Suppressor macrophage (primary cell): ENCODE measurements at places on chromosomes 1 and 21.

- DNase-seq, result peak; percentile 46
Observed at GRCh38 chr21:41369920-41370839, 8.4 kb downstream of the MX2 start.

DNA sequence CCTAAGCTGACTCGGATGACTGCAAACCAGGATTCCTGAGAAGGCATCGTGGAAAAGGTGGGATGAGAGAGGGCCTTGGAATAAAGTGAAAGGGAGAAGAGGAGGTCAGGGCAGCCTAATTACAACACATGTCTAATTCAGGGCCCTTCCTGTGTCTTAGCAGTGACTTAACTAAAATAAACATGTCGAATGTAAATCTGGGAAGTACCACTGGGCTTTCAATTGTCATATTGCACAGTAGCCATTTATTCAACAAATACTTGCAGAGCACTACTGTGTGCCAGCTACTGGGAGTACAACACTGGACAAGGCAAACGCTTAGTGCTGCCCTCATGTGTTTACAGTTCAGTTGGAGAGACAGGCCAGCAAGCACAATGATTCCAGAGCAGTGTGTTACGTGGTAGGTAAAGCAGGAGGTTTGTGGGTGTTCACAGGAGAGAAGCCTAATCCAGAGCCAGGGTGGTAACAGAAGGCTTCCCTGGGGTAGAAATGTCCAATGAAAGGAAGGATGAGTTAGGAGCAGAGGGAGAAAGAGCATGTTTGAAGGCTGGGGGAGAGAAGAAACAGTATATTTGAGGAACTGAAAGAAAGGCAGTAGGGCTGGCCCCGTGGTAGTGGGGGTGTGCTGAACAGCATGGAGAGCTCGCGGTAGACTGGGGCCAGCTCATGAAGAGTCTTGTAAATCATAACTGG is 38.0 kb upstream of the RASAL2 start:
- peak; percentile 63 for DNase-seq

DNA sequence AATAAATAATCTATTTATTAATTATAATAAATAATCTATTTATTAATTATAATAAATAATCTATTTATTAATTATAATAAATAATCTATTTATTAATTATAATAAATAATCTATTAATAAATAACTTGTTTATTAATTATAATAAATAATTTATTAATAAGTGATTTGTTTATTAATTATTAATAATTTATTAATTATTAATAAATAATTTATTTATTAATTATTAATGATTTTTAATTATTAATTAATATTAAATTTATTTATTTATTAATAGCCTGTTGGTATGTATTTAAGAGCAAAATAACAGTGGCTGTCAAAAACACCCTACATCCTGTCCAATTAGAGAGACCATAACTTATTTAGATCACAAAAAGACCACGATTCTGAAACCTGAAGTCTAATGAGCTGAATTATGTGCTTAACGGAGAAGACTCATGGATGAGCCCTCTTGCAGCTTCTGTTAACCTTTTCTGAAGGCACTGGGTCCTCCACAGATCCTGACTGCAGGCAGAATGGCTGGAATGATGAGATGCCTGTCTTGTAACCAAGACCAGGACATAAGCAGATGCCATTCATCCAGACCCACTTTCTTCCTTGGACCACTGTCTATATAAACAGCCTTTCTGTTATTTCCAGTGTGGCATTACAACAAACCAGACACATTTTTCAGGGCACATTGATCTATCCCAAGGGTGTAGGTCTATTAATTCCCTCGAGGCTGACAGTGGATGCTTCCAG is 134.2 kb downstream of the SETD4 start:
- DNase-seq, result no peak

DNA sequence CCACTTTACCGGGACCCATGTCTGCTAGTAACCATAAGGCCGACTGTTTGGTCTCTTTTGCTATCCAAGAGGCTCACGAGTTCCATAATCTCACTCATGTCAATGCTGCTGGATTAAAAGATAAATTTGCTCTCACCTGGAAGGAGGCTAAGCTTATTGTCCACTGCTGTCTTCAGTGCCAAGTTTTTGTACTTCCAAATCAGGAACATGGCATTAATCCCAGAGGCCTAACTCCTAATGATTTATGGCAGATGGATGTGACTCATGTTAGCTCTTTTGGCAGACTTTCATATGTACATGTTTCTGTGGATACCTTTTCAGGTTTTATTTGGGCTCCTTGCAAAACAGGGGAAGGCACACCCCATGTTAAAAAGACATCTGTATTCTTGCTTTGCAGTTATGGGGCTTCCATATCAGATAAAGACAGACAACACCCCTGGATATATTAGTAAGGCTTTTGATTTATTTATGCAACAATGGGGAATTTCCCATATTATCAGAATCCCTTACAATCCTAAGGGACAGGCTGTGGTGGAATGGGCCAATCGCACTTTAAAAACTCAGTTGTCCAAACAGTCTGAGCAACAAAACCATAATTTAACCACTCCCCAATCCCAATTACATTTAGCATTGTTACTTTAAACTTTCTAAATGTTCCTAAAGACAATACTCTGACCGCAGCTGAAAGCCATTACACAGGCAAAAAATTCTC is 162.7 kb downstream of the IER5 start:
- DNase-seq, result no peak

GRCh38 chr1:152697701-152698600 is at the start of gene LCE2A:
Gene LCE2A, plus strand, starts transcription at chr1:152698345. Its CDS starts 557 bp downstream, at chr1:152698902.
- DNase-seq, result no peak

GRCh38 chr1:53371851-53372250 is 44.0 kb upstream of the LRP8 start:
- DNase-seq, result no peak

GRCh38 chr1:153750026-153750995 is 22.5 kb downstream of the INTS3 start:
- DNase-seq, result no peak

DNA sequence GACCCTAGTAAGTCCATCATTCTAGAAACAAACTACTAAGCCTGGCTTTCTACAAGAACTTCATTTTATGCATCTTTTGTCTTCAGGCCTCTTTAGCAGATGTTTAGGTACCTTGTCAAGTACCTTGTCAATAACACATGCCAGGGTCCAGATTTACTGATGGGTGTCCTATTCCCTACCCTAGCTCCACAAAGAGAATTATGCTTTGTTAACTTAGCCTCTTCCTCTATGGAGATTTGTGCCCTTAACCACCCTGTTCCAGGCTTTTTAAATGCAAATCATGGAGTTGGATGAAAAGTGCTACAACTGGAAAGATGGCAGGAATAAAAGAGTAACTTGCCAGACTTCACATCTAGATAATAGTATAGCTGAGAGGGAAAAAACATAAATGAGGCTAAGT is 42.7 kb downstream of the SPATA46 start:
- no peak for DNase-seq

DNA sequence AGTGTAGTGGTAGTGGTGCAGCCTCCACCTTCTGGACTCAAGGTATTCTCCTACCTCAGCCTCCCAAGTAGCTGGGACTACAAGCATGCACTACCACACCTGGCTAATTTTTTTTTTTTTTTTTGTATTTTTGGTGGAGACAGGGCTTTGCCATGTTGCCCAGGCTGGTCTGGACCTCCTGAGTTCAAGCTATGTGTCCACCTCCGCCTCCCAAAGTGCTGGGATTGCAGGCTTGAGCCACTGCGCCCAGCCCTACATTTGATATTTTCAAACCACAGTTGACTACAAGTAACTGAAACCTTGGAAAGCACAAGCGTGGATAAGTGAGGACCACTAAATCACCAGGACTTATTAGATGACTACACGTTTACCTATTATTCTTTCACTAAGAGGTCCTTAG is 10.0 kb upstream of the PDPN start:
- no peak for DNase-seq

DNA sequence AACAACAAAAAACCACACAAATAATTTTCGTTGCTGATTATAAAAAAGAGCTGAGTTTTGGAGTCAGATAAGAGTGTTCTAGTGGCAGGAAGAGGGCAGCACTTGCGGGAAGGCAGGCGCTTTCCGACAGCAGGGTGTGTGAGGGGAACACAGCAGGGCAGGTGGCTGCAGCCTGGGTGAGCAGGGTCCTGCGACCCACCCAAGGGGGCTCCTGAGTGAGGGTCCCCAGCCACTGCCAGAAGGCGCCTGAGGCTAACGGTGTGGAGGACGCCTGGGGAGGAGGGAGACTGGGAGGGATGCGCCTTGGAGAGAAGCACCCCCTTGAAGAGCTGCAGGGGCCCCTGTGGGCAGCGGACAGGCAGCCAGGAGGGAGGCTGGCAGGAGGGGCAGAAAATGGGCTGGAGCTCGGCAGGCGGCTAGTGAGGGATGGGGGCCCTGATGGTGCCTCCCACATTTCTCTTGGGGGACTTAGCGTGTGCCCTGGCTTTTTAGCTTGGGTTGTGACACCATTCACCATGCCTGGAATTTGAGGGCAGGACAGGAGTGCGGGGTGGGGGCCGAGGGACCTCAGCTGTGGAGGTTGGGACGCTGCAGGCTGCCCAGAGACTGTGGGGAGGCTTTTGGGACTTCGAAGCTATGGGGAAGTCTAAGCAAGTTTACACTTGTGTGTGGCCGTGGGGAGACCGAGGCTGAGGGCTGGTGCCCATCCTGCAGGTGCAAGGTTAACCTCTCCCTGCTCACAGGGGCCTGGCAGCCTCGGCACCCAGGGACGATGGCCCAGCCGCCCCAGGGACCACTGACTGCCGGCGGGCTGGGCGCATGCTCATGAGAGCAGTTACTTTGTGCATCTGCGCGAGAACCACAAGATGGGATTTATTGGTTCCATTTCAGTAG is 111.4 kb downstream of the SIK1 start:
- peak; percentile 21 for DNase-seq

- DNase-seq, result no peak
Observed at GRCh38 chr21:46122237-46122671, 24.3 kb downstream of the COL6A2 start.

GRCh38 chr1:154575951-154576566 is 8.5 kb downstream of the CHRNB2 start:
- no peak for DNase-seq

GRCh38 chr1:18761948-18762840 is 97.3 kb downstream of the TAS1R2 start:
- DNase-seq, result no peak

- DNase-seq, result no peak
Observed at GRCh38 chr1:239856067-239856466, 235.6 kb upstream of the FMN2 start.

DNA sequence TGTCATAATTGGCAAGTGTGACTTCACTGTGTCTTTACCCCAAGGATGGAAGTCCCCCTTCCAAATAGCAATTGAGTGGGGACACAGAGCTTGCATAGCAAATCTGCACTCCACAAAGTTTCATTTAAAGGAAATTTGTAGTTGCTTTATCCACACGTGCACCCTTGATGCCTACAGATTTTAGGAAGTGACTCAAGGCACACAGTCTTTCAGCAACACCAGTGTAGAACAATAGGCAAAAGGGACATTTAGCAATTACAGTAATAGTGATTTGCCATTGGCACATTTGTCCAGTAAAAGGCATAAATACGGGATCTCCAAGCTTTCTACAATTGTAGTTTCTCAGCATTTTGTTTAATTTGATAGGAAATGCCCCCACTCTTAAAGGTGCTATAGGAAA is 43.4 kb upstream of the KAZN start:
- peak; percentile 14 for DNase-seq

DNA sequence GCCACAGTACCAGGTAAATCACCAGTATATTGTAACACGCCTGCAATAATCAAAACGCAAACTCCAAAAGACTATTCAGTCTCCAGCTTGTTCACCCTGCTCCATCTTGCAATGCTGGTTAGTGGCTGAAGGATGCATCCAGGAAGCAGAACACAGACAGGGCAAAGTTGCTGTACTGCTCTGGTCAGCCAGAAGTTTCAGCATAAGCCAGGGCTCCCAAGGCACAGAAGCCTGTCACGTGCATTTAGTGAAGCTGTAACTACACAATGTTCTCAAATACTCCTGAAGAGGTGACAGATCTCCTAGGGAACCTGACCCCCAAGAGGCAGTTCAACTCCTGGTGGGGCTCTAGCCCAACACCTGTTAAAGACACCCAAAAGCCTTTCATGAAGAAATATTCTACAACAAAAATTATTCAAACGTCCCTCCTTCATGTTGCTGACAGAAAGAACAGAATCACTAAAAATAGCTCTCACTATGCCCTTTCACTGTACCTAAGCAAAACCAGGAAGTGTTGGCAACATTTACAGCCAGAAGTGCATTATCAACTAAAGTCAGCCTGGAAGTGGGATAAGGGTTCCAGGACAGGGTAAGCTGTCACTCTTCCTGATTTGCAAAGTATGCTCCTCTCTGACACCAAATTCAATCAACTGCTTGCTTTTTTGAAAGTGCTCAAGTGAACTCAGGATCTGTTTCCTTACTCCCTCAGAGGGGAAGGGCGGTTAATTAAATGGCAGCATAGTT is 52.1 kb downstream of the SLC35D1 start:
- DNase-seq, result no peak
